ENCODE measurements at places on chromosomes 16 and 17.

DNA sequence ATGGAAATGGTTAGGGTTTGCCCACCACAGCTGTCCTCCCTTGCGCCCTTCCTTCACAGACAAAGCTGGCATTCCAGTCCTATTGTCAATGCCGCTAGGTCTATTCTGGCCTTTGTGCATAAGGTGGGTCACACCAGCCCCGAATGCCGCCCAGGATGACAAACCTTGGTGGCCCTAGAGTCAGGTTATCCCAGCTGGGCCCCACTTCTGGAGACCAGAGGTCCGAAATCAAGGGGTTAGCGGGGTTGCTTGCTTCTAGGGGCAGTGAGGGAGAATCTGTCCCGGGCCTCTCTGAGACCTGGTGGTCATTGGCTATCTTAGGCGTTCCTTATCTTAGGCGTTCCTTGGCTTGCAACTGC lies 472.1 kb downstream of the SOX9 start:
- no peak for DNase-seq
- no peaks in the 10 kb centered on the region for H3K36me3 ChIP-seq
- no peaks in the 10 kb centered on the region for H3K27me3 ChIP-seq
- peaks cover 3% of the 10 kb centered on the region for H3K4me1 ChIP-seq
- no peak overlapping the region for H3K27ac ChIP-seq

DNA sequence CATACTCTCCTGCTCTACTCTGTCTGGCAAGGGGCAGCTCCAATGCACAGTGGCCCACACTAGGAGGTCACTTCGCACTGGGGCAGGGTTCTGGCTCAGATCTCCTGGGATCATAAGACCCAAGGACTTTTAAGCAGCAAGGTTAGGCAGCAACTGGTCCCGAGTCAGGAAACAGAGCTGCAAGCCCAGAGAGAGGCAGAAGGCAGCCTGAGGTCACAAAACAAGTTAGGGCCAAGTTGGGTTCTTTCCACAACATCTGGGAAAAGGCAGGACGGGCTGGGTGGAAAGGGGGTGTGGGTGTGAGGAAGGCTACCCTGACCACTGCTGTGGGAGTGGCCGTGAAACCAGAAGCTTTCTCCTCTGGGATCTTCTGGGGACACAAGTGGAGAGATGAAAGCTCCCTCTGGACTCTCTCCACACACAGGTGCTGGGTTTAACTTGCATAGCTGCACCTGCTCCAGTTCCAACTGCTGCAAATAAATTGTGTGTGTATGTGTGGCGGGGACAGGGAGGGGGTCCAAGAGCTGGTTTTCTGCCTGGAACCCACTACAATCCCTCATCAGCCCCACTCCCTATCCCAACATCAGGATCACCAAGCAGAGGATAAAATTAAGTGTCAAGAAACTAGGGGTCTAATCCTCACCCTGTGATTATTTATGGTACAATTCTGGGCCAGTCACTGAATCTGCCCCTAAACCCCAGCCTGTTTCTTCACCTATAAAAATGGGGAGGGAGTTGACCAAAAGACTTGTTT lies 8.0 kb upstream of the TSPOAP1 start:
- peaks cover 80% of the 10 kb centered on the region for H3K4me1 ChIP-seq
- H3K36me3 ChIP-seq = peaks cover 44% of the 10 kb centered on the region
- H3K4me3 ChIP-seq = peak overlapping the region; percentile 63
- H3K27me3 ChIP-seq = no peaks in the 10 kb centered on the region
- DNase-seq = peak; percentile 80
- H3K27ac ChIP-seq = peak overlapping the region; percentile 100

- no peak overlapping the region for H3K4me3 ChIP-seq
- no peaks in the 10 kb centered on the region for H3K4me1 ChIP-seq
- H3K27ac ChIP-seq = no peak overlapping the region
- H3K27me3 ChIP-seq = peaks cover 10% of the 10 kb centered on the region
- no peaks in the 10 kb centered on the region for H3K36me3 ChIP-seq
- DNase-seq = no peak
These were observed 37.2 kb downstream of the CCDC42 start for GRCh38 chr17:8707332-8708024.

GRCh38 chr16:50835358-50836060 lies 93.6 kb downstream of the CYLD start:
- DNase-seq = no peak
- H3K27ac ChIP-seq = no peak overlapping the region
- no peaks in the 10 kb centered on the region for H3K4me1 ChIP-seq
- H3K4me3 ChIP-seq = no peak overlapping the region

DNA sequence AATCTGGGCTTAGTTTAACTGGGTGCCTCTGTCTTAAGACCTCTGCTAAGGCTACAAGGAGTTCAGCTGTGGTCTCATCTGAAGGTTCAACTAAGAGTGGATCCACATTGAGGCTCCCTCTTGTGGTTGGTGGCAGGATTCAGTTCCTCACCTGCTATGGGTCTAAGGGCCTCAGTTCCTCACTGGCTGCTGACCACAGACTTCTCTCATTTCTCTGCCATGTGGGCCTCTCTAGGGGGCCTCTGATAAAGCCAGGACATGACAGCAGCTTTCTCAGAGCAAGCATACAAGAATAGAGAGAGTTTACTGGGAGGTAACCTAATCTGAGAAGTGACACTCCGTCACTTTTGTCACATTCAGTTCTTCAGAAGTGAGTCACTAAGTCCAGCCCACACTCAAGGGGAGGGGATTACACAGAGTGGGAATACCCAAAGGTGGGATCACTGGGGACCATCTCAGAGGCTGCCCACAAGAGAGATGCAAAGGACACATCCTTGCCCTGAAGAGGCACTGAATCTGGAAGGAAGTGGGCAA lies 19.2 kb upstream of the ABAT start:
- H3K4me1 ChIP-seq = no peaks in the 10 kb centered on the region
- no peak overlapping the region for H3K27ac ChIP-seq
- H3K27me3 ChIP-seq = no peaks in the 10 kb centered on the region
- no peaks in the 10 kb centered on the region for H3K36me3 ChIP-seq
- DNase-seq = no peak

GRCh38 chr17:16351831-16352230 lies 1.4 kb downstream of the CENPV start:
- peaks cover 31% of the 10 kb centered on the region for H3K36me3 ChIP-seq
- H3K27me3 ChIP-seq = no peaks in the 10 kb centered on the region
- H3K27ac ChIP-seq = peak overlapping the region; percentile 88
- H3K4me3 ChIP-seq = peak overlapping the region; percentile 90
- no peak for DNase-seq

DNA sequence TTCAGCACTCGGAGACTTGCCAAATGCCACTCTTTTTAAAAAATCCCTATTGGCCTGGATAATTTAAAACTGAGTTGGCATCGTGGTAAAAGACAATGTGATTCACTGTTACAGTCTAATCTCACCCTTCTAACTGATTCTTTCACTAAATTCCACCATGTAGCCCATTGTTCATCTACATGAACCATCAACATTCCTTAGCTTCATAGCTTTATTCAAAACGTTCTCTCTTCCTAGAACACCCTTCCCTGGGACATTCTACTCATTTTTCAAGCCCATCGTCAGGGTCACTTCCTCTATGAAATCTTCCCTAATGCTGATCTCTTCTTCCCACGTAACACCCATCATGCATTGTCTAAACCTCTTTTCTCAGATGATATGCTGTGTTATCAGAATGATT lies 15.7 kb upstream of the SHISA9 start:
- H3K27me3 ChIP-seq = no peaks in the 10 kb centered on the region
- H3K4me1 ChIP-seq = no peaks in the 10 kb centered on the region
- H3K4me3 ChIP-seq = no peak overlapping the region
- no peaks in the 10 kb centered on the region for H3K36me3 ChIP-seq
- no peak overlapping the region for H3K27ac ChIP-seq
- DNase-seq = no peak

GRCh38 chr16:54447576-54448440 lies 161.2 kb upstream of the IRX3 start:
- H3K27me3 ChIP-seq = no peaks in the 10 kb centered on the region
- peaks cover 5% of the 10 kb centered on the region for H3K4me1 ChIP-seq
- no peaks in the 10 kb centered on the region for H3K36me3 ChIP-seq
- H3K27ac ChIP-seq = no peak overlapping the region
- no peak for DNase-seq
- H3K4me3 ChIP-seq = no peak overlapping the region

GRCh38 chr16:66889622-66890021 lies 9.3 kb downstream of the PDP2 start:
- H3K4me3 ChIP-seq = no peak overlapping the region
- H3K36me3 ChIP-seq = peaks cover 61% of the 10 kb centered on the region
- no peak overlapping the region for H3K27ac ChIP-seq
- DNase-seq = no peak
- peaks cover 19% of the 10 kb centered on the region for H3K4me1 ChIP-seq

- H3K27me3 ChIP-seq = no peaks in the 10 kb centered on the region
- DNase-seq = no peak
- H3K36me3 ChIP-seq = peaks cover 22% of the 10 kb centered on the region
These were observed 12.8 kb downstream of the SMIM5 start for GRCh38 chr17:75645889-75646637.

DNA sequence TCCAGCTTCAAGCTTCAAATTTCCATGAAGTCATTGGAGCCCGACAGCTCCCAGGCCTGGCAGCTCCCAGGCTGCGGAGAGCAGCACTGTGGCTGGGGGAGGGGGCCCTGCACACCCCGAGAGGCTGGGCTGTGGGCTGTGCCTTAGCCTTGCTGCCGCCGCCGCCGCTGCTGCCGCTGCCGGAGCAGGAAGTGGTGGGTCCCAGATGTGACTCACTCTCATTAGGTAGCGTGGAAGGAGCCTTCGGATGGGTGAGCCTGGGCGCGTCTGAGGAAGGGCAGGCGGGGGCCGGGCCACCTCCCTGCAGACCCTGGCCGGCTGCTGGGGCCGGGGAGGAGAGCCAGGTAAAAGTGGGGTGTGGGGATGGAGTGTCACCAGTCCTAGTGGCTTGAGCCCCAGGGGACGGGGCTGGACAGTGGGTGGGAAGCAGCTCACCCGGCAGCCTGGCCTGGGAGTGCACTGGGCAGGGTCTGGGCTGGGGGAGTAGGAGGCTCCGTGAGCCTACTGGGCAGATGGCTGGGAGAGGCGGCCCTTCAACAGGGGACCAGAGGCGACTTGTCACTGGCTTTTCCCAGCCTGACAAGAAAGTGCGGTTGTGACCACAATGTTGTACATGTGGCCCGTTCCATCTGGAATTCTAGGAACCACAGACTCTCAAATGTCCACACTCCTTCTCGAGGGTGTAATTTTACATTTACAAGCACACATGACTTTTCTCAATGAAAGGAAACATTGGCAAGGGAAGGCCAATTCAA lies at the start of gene ADCY7:
Gene ADCY7, plus strand, starts transcription at position 215 of the 755 bp plus-strand sequence. CDS start 21,629 bp downstream, outside the sequence.
- no peaks in the 10 kb centered on the region for H3K27me3 ChIP-seq
- peak within 1 kb of the TSS; percentile 11 for H3K4me3 ChIP-seq
- H3K27ac ChIP-seq = peak within 1 kb of the TSS; percentile 81
- no peaks in the 10 kb centered on the region for H3K36me3 ChIP-seq
- peaks cover 32% of the 10 kb centered on the region for H3K4me1 ChIP-seq

GRCh38 chr17:73305845-73306836 lies 5.7 kb downstream of the CDC42EP4 start:
- H3K36me3 ChIP-seq = no peaks in the 10 kb centered on the region
- no peak overlapping the region for H3K27ac ChIP-seq
- H3K4me3 ChIP-seq = no peak overlapping the region
- peaks cover 17% of the 10 kb centered on the region for H3K27me3 ChIP-seq
- DNase-seq = no peak

GRCh38 chr17:1286379-1287106 lies 7.1 kb downstream of the TRARG1 start:
- H3K27ac ChIP-seq = no peak overlapping the region
- H3K27me3 ChIP-seq = no peaks in the 10 kb centered on the region
- no peaks in the 10 kb centered on the region for H3K36me3 ChIP-seq
- no peaks in the 10 kb centered on the region for H3K4me1 ChIP-seq
- DNase-seq = no peak

DNA sequence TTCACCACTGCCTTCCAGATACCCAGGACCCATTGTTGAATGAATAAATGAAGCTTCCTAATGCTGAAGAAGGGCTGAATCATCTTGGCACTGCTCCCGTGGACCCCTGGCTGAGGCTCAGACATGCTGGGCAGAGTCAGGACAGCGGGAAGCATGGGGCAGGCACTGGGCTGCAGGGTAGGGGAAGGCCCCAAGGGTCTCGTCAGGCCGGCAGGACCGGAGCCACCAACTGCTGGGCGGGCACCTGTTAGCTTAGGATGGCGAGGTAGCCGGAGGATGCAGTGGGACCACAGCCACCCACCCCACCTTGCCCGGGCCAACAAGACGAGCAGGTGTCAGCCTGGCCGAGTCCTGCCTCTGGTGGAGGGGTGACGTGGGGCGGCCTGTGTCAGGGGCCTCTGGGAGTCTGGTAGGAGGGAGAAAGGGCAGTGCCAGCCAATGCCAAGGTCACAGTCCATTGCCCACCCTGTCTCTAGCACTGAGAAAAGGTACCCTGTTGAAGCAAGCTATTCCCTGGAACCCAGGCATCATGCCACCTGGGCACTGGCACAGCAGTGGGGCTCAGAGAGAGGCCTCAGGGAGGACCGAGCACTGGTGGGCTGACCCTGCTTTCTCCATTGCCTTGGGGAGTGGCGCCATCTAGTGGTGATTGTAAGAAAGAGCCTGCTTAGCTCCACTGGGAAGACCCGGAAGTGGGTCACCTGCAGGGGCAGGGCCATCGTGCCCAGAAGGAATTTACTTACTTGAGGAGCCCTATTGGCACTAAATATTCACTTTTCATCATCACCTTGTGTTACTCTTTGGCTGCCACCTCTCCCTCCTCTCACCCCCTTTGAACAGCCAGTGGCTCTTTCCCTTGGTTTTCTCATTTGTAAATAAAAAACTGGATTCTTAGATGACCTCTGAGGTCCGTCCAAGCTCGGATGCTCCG lies 3.0 kb upstream of the DLX3 start:
- no peak overlapping the region for H3K27ac ChIP-seq
- peak; percentile 85 for DNase-seq
- H3K36me3 ChIP-seq = no peaks in the 10 kb centered on the region
- peaks cover 41% of the 10 kb centered on the region for H3K27me3 ChIP-seq

- no peak for DNase-seq
- H3K4me3 ChIP-seq = no peak overlapping the region
- no peak overlapping the region for H3K27ac ChIP-seq
- no peaks in the 10 kb centered on the region for H3K4me1 ChIP-seq
- H3K27me3 ChIP-seq = no peaks in the 10 kb centered on the region
- no peaks in the 10 kb centered on the region for H3K36me3 ChIP-seq
These were observed 39.8 kb upstream of the ANKFN1 start for GRCh38 chr17:56113486-56113885.

DNA sequence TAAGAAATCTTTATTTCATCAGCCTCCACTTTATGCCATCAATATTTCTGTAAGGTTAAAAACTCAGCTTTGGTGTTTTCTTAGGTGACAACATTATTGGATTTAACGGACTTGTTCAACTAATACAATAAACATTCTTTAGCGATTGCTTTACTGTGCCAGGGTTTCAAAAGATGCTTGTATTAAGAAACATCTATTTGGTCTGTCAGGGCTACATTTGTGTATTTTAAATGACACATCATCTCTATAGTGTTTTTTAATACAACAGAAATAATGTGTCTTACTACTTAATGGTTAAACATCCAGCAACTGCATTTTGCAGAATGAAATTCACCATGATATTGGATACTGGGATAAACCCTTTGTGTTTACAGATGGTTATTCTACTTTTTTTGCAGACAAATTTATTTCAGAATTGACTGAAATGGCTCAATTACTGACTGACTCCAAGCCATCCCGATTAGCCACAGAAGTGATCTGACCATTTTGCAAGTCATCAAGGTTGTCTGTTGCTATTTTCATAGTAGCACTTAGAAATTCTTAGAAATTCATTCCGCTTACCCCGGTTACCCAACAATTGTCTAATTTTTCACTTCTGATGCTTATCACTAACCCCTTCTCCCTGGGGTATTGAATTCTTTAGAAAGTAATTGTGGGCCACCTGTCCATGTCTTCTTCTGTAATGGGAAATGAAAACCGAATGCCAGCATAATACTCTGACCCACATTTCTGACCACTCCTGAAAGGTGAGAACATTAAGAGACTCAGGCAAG lies 63.7 kb downstream of the HS3ST3A1 start:
- DNase-seq = no peak
- H3K4me3 ChIP-seq = no peak overlapping the region
- H3K27ac ChIP-seq = no peak overlapping the region
- no peaks in the 10 kb centered on the region for H3K36me3 ChIP-seq
- no peaks in the 10 kb centered on the region for H3K4me1 ChIP-seq
